ENCODE measurements at places on chromosomes 7 and 10.

GRCh38 chr10:73159038-73159648, 8.7 kb downstream of the ECD start:
- DNase-seq: peak; percentile 69

- no peak for DNase-seq
Measured at GRCh38 chr10:76769161-76769560, 868.4 kb downstream of the KCNMA1 start.

GRCh38 chr10:71880425-71881306, 29.6 kb upstream of the PSAP start:
- DNase-seq: no peak

- no peak for DNase-seq
Measured at GRCh38 chr7:26853788-26854393, 10.5 kb downstream of the SKAP2 start.

- no peak for DNase-seq
Measured at GRCh38 chr10:105328503-105329133, 687.5 kb downstream of the SORCS3 start.

- no peak for DNase-seq
Measured at GRCh38 chr7:2116448-2116810, 116.3 kb downstream of the MAD1L1 start.

DNA sequence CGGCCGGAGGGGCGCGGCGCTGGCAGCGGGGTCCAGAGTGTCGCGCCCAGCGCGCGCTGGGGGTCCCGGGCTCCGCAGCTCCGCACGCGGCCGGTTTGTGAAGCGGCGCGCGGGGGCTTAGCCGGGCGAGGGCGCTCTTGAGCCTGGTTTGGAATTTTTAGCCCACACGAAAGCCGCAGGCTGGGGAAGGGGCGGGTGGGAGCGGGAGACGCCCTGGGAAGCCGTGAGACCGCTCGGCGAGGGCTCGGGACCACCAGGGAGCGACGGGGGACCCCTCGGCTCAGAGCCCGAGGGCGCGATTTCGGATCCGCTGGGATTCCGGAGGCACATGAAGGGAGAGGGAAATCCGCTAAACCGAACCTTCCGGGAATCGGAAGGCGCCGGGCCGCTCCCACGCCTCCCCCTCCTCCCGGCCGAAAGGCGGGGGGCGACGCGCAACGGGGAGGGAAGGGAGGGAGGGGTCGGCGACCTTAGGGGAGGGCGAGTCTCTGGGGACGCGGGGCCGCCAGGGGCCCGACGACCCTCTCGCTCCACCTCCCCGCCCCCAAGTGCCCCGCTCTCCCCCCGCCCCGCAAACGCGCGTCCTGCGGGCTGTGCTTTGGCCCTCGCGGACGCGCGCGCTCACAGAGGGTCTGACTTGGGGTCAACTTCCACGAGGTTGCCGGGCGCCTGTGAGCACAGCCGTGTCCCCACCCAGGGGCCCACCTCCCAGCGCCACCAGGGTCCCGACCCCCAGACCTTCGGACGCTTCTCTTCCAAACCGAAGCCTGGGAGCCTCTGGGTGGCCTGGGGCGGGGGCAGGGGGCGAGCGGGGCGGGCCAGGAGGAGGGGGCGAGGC, 5.1 kb upstream of the ELFN1 start:
- peak; percentile 63 for DNase-seq

DNA sequence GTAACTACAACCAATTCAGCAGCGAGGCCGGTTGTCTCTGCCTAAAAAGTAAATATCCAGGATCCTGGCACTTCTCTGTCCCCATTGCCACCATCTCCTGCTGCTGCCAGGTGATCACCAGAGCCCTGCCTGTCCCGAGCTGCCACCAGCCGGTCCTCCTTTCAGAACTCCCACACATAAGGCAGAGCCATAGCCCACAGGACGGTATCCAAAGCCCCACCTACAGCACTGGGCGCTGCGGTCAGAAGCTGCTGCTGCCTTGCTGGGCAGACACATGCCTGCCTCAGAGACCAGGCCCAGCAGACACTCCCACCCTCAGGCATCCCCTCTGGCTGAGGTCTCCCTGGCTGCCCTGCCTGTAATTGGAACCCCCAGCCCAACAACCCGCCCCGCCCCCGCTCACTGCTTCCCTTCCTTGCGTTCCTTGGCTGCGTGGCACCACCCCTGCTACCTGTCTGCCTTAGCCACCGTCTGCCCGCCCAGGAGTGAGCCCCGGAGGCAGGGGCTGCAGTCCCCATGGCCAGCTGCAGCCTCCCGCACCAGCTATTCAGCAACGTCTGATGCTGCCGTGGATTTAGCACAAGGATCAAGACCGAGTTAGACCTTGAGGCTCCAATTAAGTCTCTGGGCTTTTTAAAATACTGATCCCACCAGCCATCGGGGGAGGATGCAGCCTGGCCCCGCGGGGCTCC, 100.7 kb downstream of the CYTH3 start:
- DNase-seq: no peak

GRCh38 chr7:101258243-101258731, 13.4 kb upstream of the FIS1 start:
- DNase-seq: no peak

DNA sequence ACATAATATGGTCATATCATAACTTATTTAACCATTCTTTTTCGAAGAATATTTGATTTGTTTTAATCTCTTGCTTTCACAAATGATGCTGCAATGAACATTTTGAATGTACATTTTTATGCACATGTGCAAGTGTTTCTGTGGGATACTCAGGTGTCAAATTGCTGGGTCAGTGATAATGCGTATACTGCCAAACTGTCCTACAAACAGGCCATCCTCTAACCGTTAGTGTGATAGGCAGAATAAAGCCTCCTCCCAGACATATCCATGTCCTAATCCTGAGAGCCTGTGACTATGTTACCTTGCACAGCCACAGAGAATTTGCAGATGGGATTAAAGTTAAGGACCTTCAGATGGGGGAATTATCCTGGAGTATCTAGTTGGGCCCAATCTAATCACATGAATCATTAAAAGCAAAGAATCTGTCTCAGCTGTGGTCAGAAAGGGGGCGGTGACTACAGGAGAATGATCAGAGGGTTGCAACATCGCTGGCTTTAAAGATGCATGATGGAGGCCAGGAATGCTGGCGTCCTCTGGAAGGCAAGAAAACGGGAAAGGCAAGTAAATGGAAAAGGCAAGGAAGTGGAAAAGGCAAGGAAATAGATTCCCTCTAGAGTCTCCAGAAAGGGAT, 46.7 kb downstream of the FZD1 start:
- no peak for DNase-seq

Measured in CD8-positive, alpha-beta T cell (primary cell).